ENCODE measurements at places on chromosomes 16 and 17. TPM values are rescaled to one million over a fixed set of nuclear protein-coding genes. Genes with fewer than 3 reads are reported as not detected.

DNA sequence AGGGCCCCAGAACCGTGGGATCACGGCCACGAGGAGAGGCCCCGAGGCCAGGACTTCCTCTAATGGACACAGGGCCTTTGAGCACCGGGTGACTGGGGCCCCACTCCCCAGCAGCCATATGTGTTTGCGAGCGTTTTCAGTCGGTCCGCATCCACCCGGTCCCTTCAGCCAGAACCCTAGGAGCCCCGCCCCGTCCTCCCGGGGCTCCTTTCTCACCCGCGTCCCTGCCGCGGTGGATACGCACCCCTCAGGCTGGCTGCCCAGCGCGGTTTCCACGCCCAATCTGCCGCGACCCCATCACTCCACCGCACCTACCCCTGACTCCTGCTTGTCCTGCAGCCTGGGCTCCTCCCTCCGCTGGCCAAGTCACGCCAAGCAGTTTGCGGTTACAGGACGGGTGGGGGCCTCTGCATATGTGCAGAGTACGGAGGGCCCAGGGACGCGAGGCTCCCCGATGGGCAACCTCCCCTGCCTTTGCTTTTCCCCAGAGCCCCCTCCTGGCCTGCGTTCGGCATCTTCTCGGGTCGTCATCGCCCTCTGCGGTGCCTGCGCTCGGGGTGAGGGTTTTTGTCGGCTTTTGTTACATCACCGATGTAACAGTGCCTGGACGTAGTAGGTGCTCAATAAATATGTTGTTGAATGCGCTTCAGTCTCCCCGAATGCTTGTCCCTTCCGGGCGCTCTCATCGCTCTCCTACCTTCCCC lies 1.0 kb upstream of the TTYH2 start:
- peak; percentile 53 for DNase-seq

DNA sequence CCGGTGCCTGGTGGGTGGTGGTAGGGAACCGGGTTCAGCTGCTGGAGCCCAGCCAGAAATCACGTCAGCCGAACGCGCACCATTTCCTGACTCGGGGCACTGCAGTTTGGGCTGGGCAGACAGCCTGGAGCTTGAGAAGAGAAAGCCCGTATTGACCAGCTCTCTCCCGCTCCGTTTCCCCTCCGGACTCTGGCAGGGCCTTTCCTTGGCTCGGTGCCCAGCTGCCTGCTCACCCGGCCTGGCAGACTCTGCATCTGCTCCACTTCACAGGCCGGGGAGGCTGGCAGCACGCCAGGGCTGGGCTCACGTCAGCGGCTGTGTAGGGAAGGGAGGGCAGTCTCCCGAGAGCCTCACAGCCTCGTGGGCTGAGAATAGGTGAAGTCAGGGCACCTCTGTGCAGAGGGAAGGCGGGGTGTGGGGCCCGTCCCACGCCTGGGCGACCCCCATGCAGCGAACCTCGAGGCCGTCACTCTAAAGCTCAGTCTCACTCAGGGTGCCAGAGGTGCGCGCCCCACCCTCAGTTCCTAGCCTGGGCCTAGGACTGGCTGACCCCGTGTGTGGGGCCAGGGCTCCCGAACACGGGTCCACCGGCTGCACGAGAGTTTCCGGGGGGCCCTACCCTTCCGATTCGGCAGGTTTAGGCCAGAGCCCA lies 59.1 kb downstream of the OR1D5 start:
- DNase-seq, result peak; percentile 100

- DNase-seq, result no peak
Measured at GRCh38 chr16:65700596-65700995, 578.7 kb upstream of the CDH11 start.

GRCh38 chr16:57770361-57770760 lies 31.9 kb downstream of the KIFC3 start:
- DNase-seq, result no peak

Gene CIBAR2
- not detected for total RNA-seq

Measured in left ventricle myocardium superior (tissue), 1 donor.